Melanocyte of skin (primary cell): ENCODE measurements at places on chromosomes 7 and 10. TPM values are rescaled to one million over a fixed set of nuclear protein-coding genes. Genes with fewer than 3 reads are reported as not detected.

The SPDYE1 gene
- not detected in 2 replicates for total RNA-seq

The SPRN gene
- total RNA-seq, result not detected in 2 replicates

The LIPF gene
- total RNA-seq, result not detected in 2 replicates

The CDH23 gene
- total RNA-seq, result under 0.01 TPM in 2 replicates

The MACROH2A2 gene
- total RNA-seq, result 0.69 and 2.9 TPM in 2 replicates

The COMMD3 gene
- 26.5 and 40.3 TPM in 2 replicates for total RNA-seq

The HOXA11 gene
- total RNA-seq, result under 0.01 TPM in 1 of 2 replicates, not detected in the other

The AKR1C2 gene
- 0.33 TPM in 1 of 2 replicates, not detected in the other for total RNA-seq

The NACAD gene
- 0.31 and 0.33 TPM in 2 replicates for total RNA-seq

The SPDYE11 gene
- not detected in 2 replicates for total RNA-seq

The DKK1 gene
- total RNA-seq, result 18.6 and 59.6 TPM in 2 replicates
